ENCODE measurements at places on chromosomes 3 and 15.

DNA sequence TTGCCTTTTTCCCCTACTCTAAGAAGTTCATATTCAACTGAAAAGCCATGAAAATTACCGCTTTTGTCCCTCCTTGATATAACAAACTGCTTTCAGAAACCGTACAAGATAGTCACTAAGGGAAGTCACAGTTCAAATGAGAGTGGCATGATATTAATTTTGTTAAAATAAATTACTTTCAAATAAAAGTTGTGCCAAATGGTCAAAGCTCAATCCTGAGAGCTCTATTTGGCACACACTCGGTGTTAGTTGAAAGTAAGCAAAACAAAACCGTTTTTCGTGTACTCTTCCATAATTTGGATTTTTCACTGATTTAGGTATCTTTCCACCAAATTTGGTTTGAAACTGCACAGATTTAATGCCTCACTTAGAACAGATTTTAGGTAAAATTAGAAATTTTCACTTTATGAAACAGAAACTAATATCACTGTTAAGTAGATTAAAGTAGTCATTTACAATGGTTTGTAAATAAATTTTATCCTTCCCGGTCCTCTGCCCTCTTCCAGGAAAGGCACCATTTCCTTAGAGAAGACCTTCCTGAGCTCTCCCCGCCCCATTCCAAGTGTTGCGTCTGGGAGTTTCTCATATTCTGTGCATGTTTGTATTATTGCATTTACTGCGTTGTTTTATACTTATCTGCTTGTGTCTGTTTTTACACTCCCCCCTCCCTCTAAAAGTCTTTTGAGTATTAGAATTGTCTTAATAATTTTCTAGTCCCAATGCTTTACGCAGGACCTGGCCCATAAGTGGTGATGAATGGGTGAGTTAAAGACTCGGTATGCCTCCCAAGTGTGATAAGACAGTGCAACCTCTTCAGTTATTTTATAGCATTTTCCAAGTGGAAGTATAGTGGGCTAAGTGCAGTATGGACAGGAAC is 853 bp downstream of the TCAIM start:
- DNase-seq = no peak

GRCh38 chr3:125143982-125144652 is 68.4 kb downstream of the SLC12A8 start:
- DNase-seq = no peak

- no peak for DNase-seq
Observed at GRCh38 chr15:74399511-74400312, 32.3 kb upstream of the CYP11A1 start.

GRCh38 chr3:127738192-127738840 is 65.6 kb downstream of the ABTB1 start:
- no peak for DNase-seq

- no peak for DNase-seq
Observed at GRCh38 chr3:116306149-116306548, 139.1 kb downstream of the LSAMP start.

GRCh38 chr3:195838714-195839113 is 27.0 kb upstream of the MUC4 start:
- DNase-seq = no peak

DNA sequence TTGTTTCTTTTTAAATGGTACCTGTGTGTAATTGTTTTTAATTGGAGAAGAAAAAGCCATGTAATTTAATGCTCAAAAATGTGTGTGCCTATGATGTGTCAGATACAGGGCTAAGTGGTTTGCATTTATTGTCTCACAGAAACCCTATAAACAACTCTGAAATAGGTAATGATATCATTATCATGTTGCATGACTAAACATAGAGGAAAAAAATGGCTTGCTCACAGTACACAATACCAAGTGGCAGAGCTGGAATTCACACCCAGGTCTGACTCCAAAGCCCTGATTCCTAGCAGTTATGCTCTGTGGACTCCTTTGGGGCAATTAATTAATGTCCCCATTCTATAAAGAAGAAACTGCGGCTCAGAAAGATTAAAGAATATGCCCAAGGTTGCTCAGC is 237.4 kb upstream of the TRIM42 start:
- DNase-seq = no peak

DNA sequence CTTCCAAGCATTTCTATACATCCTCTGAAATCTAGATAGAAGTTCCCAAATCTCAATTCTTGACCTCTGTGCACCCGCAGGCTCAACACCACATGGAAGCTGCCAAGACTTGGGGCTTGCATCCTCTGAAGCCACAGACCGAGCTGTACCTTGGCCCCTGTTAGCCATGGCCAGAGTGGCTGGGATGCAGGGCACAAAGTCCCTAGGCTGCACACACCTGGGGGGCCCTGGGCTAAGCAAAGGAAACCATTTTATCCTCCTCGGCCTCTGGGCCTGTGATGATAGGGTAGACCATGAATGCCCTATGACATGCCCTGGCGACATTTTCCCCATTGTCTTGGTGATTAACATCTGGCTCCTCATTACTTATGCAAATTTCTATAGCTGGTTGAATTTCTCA is 97.1 kb upstream of the CCDC39 start:
- no peak for DNase-seq

- no peak for DNase-seq
Observed at GRCh38 chr15:39493424-39494067, 87.3 kb upstream of the THBS1 start.

GRCh38 chr15:36896949-36897348 is 203.4 kb downstream of the MEIS2 start:
- no peak for DNase-seq

GRCh38 chr3:178476886-178477285 is 59.4 kb upstream of the KCNMB2 start:
- DNase-seq = no peak

DNA sequence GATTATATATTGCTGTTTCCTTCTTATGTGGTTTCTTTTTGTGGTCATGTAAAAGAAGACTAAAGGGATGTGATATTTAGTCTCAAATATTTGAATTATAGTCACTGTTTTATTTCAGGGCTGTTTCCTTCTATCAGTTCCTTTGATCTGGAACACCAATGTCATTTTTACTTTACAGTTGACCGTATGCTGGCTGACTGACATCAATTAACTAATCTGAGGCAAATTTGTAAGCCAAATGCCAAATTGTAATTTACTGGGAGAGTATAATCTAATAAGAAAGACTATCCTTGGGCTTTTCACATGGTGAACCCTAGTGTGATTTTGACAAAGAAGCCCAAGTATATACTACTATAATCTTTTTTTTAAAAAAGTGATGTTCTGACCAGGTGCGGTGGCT is 87.6 kb downstream of the TMEM108 start:
- DNase-seq = no peak

DNA sequence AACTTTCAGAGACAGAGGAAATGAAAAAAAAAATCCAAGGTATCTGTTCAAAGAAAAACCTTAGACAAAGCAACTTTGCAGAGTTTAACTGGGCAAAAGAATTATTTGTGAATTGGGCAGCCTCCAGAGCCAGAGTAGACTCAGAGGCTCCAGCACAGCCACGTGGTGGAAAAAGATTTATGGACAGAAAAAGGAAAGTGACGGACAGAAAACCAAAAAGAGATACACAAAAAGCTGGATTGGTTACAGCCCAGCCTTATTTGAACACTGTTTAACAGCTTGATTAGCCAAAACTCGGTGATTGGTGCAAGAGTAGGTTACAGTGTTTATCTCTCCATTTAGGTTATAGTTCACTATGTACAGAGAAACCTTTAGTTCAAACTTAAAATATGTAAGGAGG is 23.7 kb upstream of the GPD1L start:
- DNase-seq = no peak

- no peak for DNase-seq
Observed at GRCh38 chr3:60080648-60081047, 1030.8 kb upstream of the CFAP20DC start.

DNA sequence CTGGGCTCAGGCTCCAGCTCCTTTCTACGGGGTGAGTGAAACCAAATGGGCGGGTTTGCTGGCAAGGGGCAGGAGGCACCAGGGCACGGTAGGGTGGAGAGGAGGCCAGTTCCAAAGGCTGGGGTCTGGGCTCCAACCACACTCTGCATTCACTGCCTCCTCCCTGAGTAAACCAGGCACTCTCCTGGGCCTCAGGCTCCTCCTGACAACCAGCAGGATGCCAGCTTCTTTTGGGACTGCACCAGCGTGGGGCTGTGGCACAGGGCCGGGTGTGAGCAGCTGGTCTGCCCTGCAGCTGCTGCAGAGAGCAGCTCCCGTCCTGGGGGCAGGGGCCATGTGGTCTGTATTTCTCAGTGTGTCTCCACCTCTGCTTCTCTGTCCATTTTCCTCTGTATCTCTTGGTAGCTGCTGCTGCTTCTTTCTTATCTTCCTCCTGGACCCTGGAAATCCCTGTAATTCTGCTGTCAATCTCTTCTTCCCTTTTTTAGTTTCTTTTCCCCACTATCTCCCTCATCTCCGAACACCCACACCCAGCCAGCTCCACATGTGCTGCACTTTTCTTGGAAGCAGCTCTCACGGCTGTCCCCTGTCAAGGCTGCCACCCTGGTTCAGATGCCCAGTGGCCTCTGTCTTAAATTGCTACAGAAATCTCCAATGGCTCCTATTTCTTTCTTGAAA is 54.9 kb upstream of the TBC1D21 start:
- DNase-seq = no peak

DNA sequence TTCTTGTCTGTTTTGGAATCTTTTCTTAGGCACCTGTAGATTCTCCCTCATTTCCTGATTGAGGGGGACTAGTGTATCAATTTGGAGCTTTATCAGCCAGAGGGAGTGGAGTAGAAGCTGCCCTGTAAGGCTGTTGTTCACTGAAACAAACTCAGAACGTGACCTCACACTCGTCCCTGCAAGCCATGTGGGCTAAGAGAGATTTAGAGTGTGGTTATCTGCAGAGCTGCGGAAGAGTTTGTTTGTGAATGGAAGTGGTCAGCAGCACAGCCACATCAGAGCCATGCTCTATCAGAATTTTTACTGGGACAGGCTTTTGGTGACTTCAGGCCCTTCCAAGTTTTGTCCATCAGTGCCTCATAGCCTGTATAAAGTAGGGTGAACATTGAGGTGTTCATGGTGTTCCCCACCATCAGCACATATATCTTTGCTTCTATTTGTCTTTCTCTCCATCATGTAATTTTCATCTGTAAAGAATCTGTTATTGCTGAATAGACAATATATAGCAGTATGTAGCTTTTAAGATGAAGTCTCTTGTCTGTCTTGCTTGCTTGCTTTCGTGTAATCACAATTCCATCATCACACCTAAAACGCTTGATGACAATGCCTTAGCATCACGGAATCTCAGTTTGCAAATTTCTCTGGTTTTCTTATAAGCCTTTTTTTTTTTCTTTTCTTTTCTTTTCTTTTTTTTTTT is 37.0 kb downstream of the LARS2 start:
- DNase-seq = no peak

- DNase-seq = no peak
Observed at GRCh38 chr3:56042326-56042951, 425.8 kb downstream of the ERC2 start.

- DNase-seq = no peak
Observed at GRCh38 chr15:68979006-68979405, 35.5 kb upstream of the NOX5 start.

GRCh38 chr3:57675530-57675929 is 17.3 kb downstream of the DENND6A start:
- DNase-seq = no peak

GRCh38 chr15:96262097-96262496 is 68.4 kb upstream of the NR2F2 start:
- no peak for DNase-seq

DNA sequence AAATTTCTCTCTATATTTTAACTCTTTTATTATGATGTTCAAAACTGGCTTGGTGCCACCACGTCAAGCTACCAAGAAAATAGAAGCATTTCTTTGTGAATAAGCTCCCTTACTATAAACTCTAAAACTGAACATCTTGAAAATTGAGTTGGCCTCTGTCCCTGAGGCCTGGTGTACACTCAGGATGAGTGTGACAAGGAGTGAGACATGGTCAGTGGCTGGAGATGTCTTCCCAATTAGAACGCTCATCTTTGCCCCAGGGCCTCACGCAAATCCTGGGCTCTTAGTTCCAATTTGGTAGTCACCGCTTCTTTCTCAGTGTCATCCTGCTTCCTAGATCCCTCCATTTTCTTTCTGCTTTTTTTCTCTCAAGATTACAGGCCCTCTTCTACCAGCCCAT is 26.2 kb downstream of the SLC2A2 start:
- no peak for DNase-seq

DNA sequence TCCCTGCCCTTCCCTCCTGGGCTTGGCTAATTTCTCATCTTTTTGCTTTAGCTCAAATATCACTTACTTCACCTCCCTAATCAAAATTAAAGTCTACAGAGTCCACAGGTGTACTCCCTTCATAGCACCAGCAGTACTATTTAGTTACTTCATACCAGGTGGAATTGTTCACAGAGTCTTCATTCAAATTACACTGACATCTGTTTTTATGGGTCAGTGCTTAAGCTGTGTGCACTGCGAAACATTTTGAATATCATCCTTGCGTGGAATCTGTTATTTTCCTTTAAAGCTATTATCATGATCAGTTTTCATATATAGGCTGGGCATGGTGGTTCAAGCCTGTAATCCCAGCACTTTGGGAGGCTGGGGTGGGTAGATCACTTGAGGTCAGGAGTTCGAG is 2.7 kb upstream of the SERF2 start:
- DNase-seq = no peak

GRCh38 chr3:33392703-33393125 is 47.5 kb downstream of the UBP1 start:
- DNase-seq = no peak

DNA sequence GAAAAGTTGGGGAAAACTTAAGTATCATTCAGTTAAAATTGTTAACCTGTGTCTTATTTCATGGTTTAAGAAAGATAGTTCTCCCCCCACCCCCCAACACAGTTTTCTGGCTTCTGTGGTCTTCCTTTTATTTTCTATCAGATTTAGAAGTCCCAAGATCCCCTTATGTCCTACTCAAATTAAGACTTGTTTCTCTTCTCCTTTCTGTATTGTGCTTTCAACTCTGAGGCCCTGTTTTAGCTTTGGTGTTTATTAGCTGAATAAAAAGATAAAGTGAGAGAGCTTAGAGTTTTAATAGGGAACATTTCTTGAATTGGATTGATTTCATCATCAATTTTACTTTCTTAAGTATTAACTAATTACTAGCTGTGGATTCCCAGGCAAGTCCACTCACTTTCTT is 62.6 kb downstream of the AKAP13 start:
- no peak for DNase-seq

- no peak for DNase-seq
Observed at GRCh38 chr3:71600646-71601288, 17.2 kb upstream of the FOXP1 start.

DNA sequence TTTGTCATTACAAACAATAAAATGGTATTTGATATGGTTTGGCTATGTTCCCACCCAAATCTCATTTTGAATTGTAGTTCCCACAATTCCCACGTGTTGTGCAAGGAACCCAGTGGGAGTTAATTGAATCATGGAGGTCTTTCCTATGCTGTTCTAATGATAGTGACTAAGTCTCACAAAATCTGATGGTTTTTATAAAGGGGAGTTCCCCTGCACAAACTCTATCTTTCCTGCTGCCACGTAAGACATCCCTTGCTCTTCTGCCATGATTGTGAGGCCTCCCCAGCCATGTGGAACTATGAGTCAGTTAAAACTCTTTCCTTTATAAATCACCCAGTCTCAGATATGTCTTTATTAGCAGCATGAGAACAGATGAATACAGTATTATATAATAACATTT is 15.4 kb upstream of the AADAC start:
- DNase-seq = no peak

- no peak for DNase-seq
Observed at GRCh38 chr15:25378501-25378901, 60.3 kb downstream of the UBE3A start.

- no peak for DNase-seq
Observed at GRCh38 chr15:57150066-57150865, 226.0 kb upstream of the CGNL1 start.

Data from activated T-helper 9 cell treated with anti-CD3 and anti-CD28 coated beads, Interleukin-2, amount 50 U/mL, for 16 hours (primary cell).